Inflammatory macrophage treated with lipopolysaccharide for 4 hours (primary cell): ENCODE measurements at places on chromosomes 2 and 18.
A peak's percentile ranks its signal among the peaks of the same experiment; 100 is the strongest.

GRCh38 chr2:196604196-196604595 lies 35.3 kb upstream of the CCDC150 start:
- no peak for DNase-seq

- DNase-seq, result no peak
These were observed 119.2 kb downstream of the ACKR3 start for GRCh38 chr2:236688563-236689392.

DNA sequence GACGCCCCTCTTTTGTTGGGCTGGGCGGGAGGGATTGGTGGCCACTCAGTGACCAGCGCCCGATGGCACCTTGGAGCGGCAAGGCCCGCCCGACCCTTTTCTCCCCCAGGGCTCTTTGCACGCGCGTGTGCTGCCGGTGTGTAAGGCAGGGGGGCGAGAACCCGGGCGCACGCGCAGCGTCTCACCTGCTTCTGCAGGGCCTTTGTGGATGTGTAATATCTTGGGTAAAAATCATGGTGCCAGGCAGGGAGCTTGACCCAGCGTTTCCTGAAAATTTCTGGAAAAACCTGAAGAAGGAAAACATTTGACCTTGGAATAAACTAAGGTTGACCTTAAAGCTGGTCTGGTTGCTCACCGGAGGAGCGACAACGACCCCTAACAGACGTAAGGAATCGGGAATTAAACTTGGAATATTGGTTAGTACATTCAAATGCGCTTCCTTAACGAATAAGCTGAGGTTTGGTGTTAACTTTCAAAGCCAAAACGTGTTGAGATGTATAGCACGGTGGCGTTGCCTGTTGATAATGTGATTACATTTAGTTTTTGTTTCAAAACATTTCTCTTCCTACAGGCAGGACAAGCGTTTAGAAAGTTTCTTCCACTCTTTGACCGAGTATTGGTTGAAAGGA lies 438 bp downstream of the HSPE1 start:
- peak; percentile 38 for DNase-seq

GRCh38 chr2:240986787-240987411 lies 11.5 kb upstream of the SNED1 start:
- DNase-seq, result no peak

- no peak for DNase-seq
These were observed 547.6 kb downstream of the NRXN1 start for GRCh38 chr2:50484371-50484770.

- no peak for DNase-seq
These were observed 28.0 kb downstream of the ST6GAL2 start for GRCh38 chr2:106857882-106858478.
